ENCODE measurements at places on chromosomes 2 and 18.

GRCh38 chr2:163698857-163699256 lies 37.0 kb downstream of the FIGN start:
- DNase-seq, result no peak

GRCh38 chr18:8341481-8342230 lies 267.6 kb upstream of the RAB12 start:
- DNase-seq, result no peak

- no peak for DNase-seq
Observed at GRCh38 chr2:236552212-236552542, 17.4 kb upstream of the ACKR3 start.

- DNase-seq, result no peak
Observed at GRCh38 chr2:237987268-237987667, 20.5 kb downstream of the UBE2F start.

DNA sequence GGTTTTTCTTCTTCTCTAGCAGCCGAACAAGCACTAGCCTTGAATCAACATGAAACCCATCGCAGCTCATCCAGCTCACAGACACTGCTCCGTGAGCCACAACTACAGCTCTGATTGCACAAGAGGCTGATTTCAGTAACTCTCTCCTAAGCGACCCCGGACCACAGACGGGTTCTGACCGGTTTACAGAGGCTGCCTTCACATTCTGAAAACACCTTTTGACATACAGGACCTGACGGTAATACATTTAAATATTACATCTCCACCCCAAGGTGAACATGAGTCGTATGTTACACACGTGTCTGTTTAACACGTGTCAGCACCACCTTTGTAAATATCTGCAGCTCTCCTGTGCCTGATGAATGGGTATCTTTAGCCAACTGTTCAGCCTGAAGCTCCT lies 120.7 kb downstream of the TMEM18 start:
- DNase-seq, result no peak

All from AG09309 (cell line).